ENCODE measurements at places on chromosomes 11 and 22.
A peak's percentile ranks its signal among the peaks of the same experiment; 100 is the strongest.

GRCh38 chr11:131850507-131850906 lies 480.1 kb downstream of the NTM start:
- no peak for DNase-seq

DNA sequence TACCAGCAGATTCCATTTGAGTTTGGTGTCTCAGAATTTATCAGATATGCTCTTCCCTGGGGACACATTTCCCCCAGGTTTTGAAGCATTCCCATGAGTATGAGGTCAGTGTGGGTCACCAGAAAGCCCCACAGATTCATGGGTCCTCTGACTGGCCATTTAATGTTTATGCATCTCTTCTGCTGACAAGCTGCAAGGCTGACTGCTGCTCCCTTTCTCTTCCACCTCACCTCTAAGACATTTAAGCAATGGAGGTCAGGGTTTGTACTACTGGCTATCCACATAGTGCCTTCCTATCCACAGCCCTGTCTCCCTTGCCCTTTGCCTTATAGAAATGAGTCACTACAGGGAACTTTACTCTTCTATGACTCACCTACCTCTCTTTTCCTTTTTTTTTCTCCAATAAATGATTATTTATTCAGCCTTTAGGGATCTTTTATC lies 106.0 kb upstream of the TIMP3 start:
- no peak for DNase-seq

- DNase-seq: peak; percentile 93
Observed at GRCh38 chr11:118928101-118928869, 2.6 kb upstream of the BCL9L start.

- peak; percentile 69 for DNase-seq
Observed at GRCh38 chr11:8092587-8093424, 11.8 kb downstream of the TUB start.

- no peak for DNase-seq
Observed at GRCh38 chr11:472272-472671, 22.2 kb downstream of the PTDSS2 start.

DNA sequence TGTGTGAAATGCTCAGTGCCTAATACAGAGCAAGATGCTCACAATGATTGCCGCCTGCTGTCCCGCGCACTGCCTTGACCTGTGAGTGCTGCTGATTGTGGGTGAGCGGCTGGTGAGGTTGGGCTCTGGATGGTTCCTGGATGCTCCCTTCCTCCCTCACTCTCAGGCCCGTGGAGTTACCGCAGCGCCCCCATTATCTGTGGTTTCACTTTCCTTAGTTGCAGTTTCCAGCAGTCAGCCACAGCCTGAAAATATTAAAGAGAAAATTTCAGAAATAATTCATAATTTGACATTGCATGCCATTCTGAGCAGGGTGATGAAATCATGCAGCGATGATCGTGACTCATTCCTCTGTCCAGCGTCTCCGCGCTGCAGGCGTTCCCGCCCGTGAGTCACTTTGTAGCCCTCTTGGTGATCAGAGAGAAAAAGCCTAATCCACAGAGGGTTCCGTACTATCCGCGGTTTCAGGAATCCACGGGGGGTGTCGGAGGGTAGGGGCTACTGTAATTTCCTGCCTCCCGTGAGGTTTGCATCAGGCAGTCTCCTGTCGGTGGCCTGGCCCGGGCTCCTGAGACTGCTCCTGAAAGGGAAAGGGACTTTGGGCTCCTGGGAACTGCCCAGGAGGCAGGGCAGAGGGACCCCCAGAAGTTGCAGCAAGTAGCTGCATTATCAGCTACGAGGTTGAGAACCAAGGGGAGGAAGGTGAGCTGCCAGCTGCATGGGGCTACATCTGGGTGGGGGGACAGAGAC lies 10.6 kb downstream of the RPL3 start:
- no peak for DNase-seq

DNA sequence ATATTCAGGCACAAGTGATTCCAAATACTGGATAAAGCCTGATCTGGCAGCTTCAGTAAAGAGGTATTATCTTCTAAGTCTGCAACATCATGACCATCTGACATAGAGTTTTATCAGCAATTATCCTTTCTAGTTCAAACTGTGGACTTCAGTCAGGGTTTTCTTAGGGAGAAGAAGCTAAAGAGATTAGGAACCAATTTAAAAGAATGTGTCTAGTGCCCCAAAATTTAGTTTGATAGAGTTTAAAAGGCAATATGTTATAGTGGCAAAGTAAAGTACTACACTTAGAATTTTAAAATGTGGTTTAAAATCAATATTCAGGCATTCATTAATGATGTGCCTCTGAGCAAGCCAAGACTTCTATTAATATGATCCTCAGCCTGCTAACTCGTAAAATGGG lies 5.4 kb downstream of the PAK1 start:
- DNase-seq: no peak

DNA sequence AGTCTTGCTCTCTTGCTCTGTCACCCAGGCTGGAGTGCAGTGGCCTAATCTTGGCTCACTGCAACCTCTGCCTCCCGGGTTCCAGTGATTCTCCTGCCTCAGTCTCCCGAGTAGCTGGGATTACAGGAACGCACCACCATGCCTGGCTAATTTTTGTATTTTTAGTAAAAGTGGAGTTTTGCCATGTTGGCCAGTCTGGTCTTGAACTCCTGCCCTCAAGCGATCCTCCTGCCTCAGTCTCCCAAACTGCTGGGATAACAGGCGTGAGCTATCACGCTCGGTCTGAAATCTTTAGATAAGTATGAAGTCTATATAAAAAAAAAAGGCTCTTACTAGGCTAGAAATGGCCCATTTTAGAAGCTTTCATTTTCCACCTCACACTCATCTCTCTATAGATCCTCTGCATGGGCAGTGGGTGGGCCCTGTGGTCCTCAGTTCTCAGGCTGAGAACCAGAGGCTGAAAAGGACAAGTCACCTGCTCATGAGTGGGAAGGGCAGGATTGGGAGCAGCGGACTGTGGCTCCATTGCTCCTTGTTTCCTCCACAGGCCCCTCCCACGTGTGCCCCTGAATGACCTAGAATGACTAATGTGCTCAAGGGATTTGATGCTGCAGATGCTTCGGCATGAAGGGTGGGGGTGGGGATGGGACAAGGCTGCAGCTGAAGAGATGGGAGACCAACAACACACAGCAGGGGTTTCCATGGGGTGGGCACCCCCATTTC lies 19.8 kb upstream of the PRAME start:
- DNase-seq: no peak

DNA sequence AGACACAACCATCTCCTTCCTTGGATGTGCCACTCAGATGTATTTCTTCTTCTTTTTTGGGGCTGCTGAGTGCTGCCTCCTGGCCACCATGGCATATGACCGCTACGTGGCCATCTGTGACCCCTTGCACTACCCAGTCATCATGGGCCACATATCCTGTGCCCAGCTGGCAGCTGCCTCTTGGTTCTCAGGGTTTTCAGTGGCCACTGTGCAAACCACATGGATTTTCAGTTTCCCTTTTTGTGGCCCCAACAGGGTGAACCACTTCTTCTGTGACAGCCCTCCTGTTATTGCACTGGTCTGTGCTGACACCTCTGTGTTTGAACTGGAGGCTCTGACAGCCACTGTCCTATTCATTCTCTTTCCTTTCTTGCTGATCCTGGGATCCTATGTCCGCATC lies 489 bp downstream of the OR10A4 start:
- peak; percentile 49 for DNase-seq

DNA sequence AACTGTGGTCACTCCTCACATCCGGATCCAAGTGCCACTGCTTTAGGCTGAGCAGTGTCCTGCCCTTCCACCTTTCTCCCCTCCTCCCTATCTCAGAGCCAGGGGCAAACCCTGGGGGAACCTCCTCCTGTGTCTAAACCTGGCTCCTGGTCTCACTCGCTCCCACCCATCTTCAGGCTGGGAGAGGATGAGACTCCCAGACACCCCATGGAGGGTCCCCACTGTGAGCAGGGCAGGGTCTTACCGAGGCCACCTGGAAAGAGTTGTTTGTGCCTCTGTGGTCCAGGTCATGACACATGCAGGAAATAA lies 93.6 kb downstream of the PDE2A start:
- no peak for DNase-seq

DNA sequence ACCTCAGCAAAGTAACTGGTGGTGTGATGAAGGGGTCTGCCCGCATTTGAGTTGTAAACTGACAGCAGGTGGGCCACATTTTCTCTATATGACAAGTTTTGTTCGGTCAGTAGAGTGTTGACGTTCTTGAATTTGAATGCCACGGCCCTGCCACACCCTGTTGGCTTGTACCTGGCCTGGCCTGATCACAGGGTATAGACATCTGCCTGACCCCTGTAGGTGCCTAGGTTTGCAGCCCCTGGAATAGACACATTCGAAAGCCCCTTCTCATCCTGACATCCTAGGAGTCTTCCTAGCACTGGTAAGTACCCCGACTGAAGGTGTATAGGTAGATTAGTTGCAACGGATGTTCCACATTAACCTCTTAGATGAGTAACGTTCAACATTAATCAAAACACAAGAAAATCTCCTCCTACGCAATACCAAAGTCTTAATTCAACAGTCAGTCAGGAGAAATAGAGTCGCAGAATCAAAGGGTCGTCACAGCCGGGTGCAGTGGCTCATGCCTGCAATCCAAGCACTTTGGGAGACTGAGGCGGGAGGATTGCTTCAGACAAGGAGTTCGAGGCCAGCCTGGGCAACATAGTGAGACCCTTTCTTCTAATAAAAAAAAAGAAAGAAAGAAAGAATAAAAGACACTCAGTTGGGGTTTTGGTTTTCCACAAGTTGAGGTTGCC lies 43.6 kb upstream of the CD5 start:
- no peak for DNase-seq

GRCh38 chr11:132913295-132913694 lies 619.0 kb downstream of the OPCML start:
- DNase-seq: no peak

- DNase-seq: no peak
Observed at GRCh38 chr11:96647621-96648020, 257.8 kb downstream of the JRKL start.

DNA sequence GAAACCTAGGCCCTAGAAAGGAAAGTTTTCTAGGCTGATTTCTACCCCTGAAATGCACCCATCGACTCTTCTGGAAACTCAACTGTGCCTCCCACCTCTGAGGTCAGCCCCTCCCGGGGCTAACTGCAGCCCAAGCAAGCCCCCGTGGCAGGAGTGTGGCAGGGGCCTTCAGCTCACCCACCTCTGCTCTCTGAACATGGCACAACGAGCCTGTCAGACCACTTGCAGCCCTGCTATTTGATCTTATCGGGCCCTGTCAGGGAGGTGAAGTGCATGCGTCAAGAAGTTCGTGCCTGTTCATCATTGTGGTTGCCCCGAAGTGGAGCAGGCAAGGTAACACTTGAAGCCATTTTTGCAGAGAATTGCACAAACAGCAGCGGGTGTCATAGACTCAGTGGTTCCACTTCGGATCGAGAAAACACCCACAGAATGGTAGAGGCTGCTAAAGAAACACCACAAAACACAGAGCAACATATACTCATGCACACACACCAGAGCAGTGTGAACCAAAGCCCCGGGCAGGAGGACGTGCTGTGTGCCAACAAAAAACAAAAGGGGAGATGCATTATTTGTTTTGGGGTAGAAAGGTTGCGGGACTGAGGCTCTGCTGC lies 262.7 kb downstream of the ETS1 start:
- DNase-seq: no peak

GRCh38 chr11:111736181-111736590 lies 30.0 kb downstream of the PPP2R1B start:
- no peak for DNase-seq

- no peak for DNase-seq
Observed at GRCh38 chr11:64751136-64751535, 7.2 kb upstream of the RASGRP2 start.

- DNase-seq: no peak
Observed at GRCh38 chr11:26677566-26677965, 44.3 kb downstream of the SLC5A12 start.

- no peak for DNase-seq
Observed at GRCh38 chr11:108875134-108875533, 210.3 kb downstream of the DDX10 start.

- DNase-seq: no peak
Observed at GRCh38 chr11:74954199-74954598, 5.1 kb downstream of the SPCS2 start.

DNA sequence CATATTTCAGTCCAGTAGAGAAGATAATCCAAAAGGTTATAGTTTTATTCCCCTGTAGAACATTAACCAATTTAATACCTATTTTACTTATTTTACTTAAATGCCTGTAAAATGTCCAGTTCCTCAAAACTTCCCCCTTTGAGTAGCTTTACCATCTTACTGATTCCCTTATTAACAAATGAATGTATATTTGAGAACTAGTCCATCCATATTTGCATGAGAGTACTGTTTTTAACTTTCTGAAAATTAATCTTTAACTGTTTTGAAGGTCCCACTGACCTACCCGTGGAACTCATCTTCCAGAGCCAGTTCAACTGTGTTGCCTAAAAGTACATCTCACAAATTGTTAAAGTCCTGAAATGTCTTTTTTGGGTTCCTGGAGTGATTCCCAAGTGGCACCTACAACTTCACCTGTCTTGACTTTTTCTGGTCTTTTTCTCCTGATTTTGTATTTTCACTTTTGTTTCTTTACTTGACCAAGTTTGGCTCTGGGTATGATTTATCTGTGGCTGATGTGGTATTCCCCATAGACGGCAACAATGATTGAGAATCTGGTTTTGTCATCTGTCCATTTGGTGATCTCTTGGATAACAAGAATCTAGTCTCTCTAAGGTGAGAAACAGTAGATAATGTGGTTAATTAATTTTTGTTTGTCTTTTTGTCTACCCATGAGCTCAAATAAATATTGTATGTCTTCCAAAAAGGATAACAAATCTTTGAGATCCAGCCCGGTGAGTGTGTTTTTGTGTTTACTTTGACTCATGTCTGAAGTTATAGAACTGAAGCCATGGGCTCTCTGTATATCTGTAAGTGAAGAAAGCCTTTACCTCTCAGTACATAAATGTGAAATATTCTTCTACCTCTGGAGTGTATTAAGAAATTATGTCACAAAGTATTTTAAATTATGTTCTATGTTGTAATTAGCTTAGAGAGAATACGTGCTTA lies 174.2 kb downstream of the ETS1 start:
- peak; percentile 70 for DNase-seq
